ACHN (cell line): ENCODE measurements at places on chromosomes 6 and 20.

DNA sequence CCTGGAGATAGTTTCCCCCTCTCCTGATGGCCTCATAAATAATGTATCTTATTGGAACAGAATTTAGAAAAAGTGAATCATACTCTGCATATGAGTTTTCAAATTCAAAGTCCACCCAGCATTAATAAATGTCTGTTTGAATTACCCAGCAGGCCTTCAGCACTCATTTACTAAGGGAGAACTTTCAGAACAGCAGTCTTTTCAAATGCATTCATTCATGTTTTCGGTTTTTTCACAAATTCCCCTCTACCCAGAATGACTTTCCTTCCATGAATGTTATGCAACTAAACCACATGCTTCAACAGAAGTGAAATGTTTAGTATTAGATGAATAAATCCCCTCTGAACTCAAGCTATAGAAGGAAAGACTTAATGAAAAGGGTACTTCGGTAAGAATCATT is 92.4 kb downstream of the RTN4IP1 start:
- no peak for DNase-seq

DNA sequence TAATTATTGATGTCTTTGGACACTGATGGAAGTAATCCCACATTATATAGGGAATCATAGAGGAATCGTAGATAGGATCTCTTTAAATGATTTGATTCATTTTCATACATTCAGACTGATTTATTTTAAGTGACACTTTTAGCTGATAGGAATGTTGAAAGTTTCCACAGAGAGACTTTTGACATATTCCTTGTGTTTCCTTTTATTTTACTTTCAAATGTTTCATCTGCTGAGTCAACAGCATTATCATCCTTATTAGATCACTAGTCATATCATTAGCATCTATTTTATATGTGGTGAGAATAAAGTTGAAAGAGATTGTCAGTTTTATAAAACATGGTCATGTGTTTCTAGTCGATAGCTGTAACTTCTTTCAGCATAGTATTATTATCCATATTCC is 13.4 kb downstream of the DCBLD1 start:
- no peak for DNase-seq

- DNase-seq = no peak
These were observed 4.1 kb downstream of the TMEM239 start for GRCh38 chr20:2820084-2820895.

- DNase-seq = no peak
These were observed 161.0 kb upstream of the SGK1 start for GRCh38 chr6:134478764-134479399.
